ENCODE measurements at places on chromosomes 2 and 18. TPM values are rescaled to one million over a fixed set of nuclear protein-coding genes. Genes with fewer than 3 reads are reported as not detected.

The TGFA gene
- 0.26 TPM for total RNA-seq

The LNPK gene
- total RNA-seq, result 12.4 TPM

The MARCO gene
- not detected for total RNA-seq

The CHAC2 gene
- 16.6 TPM for total RNA-seq

The SEMA4F gene
- total RNA-seq, result 6.4 TPM

The FOXD4L1 gene
- total RNA-seq, result 0.11 TPM

The BOLL gene
- total RNA-seq, result not detected

The ARHGAP25 gene
- total RNA-seq, result 1.7 TPM

The B3GNT7 gene
- total RNA-seq, result 0.26 TPM

The SCN9A gene
- 0.33 TPM for total RNA-seq

The TMEM185B gene
- 31.3 TPM for total RNA-seq

The DNER gene
- total RNA-seq, result 0.07 TPM

The CSRNP3 gene
- not detected for total RNA-seq

The G6PC2 gene
- not detected for total RNA-seq

The GALNT5 gene
- under 0.01 TPM for total RNA-seq

The PROKR1 gene
- not detected for total RNA-seq

The SLC16A14 gene
- 0.21 TPM for total RNA-seq

The DUSP2 gene
- total RNA-seq, result 0.53 TPM

Data from pulmonary artery endothelial cell (primary cell).